Non-pigmented ciliary epithelial cell (primary cell): ENCODE measurements at places on chromosomes 4 and X.

GRCh38 chrX:153714256-153714655, 9.9 kb downstream of the BCAP31 start:
- DNase-seq: no peak

DNA sequence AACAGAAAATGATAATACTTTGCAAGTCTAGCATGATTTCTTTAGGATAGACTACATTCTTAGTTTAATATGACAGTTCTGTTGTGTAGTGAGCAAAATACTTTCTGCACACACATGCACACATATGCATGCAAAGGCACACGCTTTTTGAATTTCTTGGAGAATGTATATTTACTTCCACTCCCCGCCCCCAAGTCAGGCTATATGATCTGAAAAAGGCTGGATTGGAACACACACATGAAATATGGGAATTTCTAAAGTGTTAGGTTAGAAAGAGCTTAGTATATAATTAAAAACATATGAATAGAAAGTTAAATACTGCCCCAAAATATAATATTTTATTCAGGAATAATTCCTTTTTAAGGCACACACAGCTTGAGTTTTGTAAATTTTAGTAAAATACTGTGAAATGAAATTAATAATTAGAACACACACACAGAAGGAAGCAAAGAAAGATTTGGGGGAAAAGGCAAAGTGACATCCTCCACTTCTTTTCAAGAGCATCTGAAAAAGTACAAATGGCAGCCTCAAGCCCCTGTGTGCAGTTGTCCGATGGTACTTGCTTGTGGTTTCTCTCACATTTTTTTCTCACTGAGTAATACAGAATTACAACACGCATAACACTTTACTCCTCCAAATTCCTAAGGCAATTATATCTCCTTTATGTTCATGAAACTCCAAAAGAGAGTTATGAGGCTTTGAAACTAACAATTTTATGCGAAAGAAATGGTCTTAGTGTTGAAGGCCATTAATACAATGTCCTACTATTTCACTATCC, 228.9 kb upstream of the ETNPPL start:
- peak; percentile 50 for DNase-seq

- DNase-seq: no peak
These were observed 94.6 kb downstream of the LIMCH1 start for GRCh38 chr4:41632481-41633073.

- no peak for DNase-seq
These were observed 58.7 kb upstream of the MTM1 start for GRCh38 chrX:150509703-150510102.

- no peak for DNase-seq
These were observed 60.5 kb downstream of the CPE start for GRCh38 chr4:165439344-165439743.

- DNase-seq: no peak
These were observed 44.2 kb downstream of the RTL9 start for GRCh38 chrX:110402850-110403221.

GRCh38 chr4:156957556-156957955, 14.0 kb downstream of the PDGFC start:
- no peak for DNase-seq
